ENCODE measurements at places on chromosomes 4 and X. TPM values are rescaled to one million over a fixed set of nuclear protein-coding genes. Genes with fewer than 3 reads are reported as not detected.

Gene GABRA4
- polyA plus RNA-seq: 15.9 TPM

Gene HELQ
- polyA plus RNA-seq: 10.0 TPM

Gene SSX2B
- polyA plus RNA-seq: not detected

Gene PNMA6A
- polyA plus RNA-seq: 8.3 TPM

Gene UCP1
- polyA plus RNA-seq: not detected

Gene HTN1
- polyA plus RNA-seq: not detected

Gene TAF7L
- 0.18 TPM for polyA plus RNA-seq

Gene GRIA3
- polyA plus RNA-seq: 287 TPM

Gene VSIG4
- not detected for polyA plus RNA-seq

Gene PHEX
- 0.06 TPM for polyA plus RNA-seq

Gene MAB21L2
- polyA plus RNA-seq: not detected
